ENCODE measurements at places on chromosomes 12 and 14.

DNA sequence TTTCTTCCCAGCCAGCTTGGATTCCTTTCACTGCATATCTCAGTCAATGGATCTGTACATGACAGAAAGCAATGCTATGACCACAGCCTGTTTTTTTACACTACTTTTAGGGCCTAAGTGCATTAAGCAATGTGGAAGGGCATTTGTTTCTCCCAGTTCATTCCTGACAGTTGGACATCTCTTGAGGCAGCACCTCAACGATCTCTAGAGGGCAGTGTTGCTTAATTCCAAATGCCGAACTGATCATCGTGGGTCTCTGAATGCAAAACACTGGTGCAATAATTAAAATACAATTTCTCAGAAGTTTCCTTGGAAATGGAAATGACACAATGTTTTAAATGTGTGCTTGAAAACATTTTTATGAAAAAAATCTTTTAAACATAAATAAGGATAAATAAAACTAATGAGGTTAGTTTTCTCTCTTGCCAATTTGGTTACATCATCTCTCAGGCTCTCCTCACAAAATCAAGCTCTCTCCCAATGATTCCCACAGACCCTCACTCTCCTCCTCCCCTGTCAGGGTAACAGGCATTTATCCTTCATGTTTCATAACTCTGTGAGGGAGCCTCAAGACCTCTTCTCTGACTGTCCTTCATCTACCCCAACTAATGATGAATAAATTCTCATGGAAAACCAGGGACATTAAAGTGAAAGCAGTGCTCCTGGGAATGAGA, 192.4 kb upstream of the SLC16A7 start:
- DNase-seq: peak; percentile 59

GRCh38 chr12:40942326-40942725, 245.8 kb upstream of the PDZRN4 start:
- peak; percentile 69 for DNase-seq

DNA sequence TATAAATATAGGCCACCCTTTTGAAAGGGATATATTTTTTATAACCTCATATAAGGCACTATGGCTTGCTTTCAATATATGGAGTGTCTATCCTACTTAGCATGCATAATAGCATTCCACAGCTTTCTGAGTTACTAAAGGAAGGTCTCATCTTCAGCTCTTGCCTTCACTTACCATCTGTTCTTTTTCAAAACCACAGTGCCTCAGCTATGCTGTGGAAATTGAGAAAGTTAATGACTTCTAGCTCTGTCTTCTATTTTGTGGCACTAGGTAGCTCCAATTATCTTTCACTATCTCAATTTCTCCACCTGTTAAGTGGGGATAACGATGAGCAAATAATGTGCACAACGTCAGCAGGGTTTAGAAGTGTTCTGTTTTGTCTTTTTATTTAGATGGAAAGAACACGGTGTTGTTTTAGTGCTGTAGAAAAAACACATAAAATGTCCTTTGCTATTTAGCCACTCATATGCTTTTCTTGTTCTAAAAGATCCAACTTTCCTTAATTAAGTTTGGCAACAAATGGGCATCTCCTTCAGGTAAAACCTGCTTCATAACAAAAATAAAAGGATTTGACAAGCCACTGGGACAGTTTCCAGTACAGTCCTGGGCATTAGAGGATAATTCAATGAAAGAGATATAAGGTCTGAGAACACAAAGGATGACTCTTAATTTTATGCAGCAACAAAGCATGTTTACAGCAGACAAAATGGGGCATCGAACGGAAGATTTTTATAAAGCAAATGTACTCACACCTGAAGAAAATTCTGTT, 462.0 kb upstream of the SYT1 start:
- DNase-seq: no peak

- peak; percentile 95 for DNase-seq
Measured at GRCh38 chr14:31930493-31931240, 146.4 kb upstream of the ARHGAP5 start.

DNA sequence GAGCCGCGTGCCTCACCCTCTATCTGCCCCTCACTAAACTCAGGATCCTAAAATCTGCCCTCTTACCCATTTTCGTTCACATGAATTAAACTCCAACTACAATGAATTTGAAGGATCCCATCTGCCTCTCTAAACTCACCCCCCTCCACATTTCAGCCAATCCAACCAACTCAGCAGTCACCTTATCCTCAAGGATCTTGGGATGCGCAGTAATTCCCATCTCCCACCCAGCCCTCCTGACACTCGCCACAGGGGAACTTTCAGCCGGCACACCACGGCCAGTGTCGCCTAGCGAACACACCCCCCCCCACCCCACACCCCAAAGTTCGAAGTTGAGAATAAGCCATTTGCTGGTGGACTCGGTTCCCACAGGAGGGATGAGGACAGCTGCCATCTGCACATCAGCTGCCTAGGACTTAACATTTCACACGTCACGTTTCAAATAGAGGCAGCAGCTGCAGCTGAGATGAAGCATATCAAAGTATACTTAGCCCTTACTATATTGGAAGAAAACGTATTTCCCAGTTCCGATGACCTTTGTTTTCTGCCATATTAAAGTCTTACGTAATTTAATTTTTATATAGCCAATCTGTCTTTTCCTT, 8.7 kb upstream of the SELPLG start:
- no peak for DNase-seq

DNA sequence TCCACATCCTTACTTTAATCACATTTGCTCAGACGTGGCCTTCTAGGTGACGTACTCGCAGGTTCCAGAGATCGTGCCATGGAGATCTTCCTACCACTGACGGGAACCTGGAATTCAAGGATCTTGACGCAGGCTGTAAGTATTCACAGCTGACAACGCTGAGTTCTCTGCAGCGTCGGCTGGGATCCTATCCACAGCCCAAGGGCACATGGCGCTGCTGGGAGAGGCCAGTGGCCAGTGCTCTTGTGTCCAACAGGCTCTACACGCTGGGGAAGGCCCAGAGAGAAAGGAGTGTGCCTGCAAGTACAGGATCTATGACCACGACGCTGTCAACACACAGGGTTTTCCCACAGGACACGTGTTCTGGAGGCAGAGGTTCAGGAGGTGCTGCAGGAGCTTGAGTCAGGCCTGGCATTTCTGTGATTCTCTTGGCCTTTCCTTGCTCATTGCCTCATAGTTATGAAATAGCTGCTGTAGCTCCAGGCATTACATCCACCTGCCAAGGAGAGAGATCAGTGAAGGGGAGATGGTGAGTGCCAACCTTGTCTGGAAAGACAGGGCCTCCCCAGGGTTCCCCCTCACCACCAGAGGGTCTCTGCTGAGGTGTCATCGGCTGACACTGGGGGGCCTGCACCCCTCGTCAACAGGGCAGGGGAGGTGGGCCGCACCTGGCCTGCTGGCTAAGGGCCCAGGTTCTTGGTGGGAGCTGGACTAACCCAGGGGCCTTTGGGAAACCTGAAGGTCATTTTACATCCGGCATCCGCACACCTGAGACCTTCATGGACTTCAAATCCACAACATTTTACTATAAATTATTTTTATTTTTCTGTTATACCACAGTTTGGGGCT, 21.3 kb downstream of the LRCOL1 start:
- no peak for DNase-seq

DNA sequence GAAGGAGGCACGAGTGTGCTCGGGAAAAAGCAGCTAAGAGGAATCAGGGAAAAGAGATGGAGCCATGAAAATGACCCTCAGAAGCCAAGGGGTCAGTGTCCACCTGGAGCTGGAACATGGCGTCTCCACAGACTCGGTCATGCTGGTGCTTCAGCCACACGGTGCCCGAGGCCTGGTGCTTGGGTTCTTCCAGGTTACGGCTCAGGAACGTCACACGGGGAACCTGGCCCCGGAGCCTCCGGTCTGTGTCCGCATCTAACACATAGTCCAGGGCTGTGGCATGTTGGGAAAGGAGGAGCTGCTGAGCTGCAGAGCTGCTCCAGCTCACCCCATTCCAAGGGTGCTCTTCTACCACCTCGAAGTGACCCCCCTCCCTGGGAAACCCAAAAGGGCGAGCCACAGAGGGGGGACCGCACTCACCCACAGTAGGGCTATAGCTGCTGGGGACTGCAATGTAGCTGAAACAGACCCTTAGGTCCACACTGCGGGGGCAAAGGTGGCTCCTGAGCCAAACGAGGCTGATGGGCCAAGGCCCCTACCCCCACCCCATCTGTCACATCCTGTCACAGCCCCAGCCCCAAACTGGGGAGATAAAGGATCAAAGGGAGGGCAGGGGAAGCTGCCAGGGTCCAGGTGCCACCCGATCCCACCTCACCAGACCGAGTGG, 10.8 kb downstream of the ITGA7 start:
- no peak for DNase-seq

- no peak for DNase-seq
Measured at GRCh38 chr14:68660495-68660894, 132.4 kb downstream of the ZFP36L1 start.

GRCh38 chr12:105841840-105842239, 296.9 kb downstream of the NUAK1 start:
- DNase-seq: no peak

- DNase-seq: no peak
Measured at GRCh38 chr12:113290506-113290905, 44.4 kb downstream of the SLC8B1 start.

- no peak for DNase-seq
Measured at GRCh38 chr12:130744274-130744673, 28.2 kb upstream of the RIMBP2 start.

GRCh38 chr14:99472937-99473336, 7.7 kb downstream of the SETD3 start:
- peak; percentile 35 for DNase-seq

- DNase-seq: no peak
Measured at GRCh38 chr12:117890137-117890536, 78.7 kb downstream of the KSR2 start.

- peak; percentile 51 for DNase-seq
Measured at GRCh38 chr14:61188978-61189808, 91.9 kb downstream of the TMEM30B start.

GRCh38 chr14:40417777-40418401, 985.7 kb upstream of the FBXO33 start:
- DNase-seq: peak; percentile 54

GRCh38 chr14:102333795-102334705, 14.5 kb downstream of the ZNF839 start:
- DNase-seq: no peak

DNA sequence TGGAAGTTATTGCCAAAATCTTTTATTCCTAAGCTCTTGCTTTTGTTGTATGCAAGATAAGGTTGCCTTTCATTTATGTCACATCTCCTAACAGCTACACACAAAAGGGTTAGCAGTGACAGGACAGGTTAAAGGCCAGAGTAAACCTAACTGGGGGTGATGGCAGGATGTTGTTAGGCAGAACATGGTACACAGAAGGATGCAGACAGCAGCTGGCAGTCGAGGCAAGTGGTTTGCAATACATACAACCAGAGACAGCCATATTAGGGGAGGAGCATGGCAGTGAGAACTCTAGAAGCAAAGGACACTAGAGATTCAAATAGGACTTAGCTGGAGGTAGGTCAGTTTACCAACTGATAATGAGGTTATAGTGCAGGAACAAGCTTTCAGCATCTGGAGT, 2.7 kb upstream of the ABCD2 start:
- DNase-seq: no peak

DNA sequence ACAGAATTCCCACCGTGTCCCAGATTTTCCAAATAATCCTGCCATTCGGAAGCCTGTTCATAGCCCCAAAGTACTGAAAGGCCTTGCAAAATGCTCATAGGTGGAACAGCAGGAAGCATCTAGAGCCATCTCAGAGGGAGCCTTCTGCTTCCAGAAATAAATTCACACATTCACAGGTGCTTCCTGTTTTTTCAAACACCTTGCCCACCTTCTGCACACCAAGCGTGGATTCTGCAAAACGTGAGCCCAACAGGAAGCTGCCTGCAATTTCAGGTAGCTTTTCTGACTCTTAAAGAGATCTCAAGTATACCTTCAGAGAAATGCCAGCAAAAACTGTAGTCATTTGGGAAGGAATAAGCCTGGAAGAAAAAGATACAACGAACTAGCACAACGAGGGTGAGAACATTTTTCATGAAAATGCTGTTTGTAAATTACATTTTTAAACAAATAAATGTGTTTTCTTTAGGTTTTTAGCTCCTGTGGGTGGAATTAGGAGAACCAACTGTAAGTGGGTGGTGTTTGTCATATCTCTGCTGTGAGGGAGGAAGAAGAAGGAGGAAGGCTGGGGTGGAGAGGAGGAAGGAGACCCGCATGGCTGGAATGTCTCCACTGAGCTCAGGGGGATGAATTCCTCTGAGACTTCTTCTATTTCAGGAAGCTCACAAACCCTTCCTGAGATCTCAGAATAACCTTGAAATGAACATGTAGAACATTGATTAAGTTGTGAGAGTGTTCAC, at the start of gene IFNG-AS1:
TSS of gene IFNG-AS1 (plus strand) at position 264 of the 737 bp plus-strand sequence.
- no peak for DNase-seq

DNA sequence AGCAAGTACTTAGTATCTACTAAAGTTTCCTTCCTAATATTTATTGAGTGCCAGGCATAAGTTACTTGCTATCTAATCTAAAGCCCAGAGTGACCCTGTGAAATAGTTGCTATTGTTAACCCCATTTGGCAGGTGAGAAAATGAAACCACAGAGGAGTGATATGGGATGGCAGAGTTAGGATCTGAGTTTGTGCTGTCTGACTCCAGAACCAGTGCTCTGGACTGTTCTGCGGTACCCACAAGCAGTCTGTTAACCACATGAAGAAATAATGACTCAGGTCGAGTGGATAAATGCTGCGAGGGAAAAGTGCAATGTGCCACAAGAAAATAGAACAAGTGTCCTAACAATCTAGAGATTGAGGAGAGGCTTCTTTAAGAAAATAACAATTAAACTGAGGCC, 60.7 kb upstream of the GZMB start:
- no peak for DNase-seq

DNA sequence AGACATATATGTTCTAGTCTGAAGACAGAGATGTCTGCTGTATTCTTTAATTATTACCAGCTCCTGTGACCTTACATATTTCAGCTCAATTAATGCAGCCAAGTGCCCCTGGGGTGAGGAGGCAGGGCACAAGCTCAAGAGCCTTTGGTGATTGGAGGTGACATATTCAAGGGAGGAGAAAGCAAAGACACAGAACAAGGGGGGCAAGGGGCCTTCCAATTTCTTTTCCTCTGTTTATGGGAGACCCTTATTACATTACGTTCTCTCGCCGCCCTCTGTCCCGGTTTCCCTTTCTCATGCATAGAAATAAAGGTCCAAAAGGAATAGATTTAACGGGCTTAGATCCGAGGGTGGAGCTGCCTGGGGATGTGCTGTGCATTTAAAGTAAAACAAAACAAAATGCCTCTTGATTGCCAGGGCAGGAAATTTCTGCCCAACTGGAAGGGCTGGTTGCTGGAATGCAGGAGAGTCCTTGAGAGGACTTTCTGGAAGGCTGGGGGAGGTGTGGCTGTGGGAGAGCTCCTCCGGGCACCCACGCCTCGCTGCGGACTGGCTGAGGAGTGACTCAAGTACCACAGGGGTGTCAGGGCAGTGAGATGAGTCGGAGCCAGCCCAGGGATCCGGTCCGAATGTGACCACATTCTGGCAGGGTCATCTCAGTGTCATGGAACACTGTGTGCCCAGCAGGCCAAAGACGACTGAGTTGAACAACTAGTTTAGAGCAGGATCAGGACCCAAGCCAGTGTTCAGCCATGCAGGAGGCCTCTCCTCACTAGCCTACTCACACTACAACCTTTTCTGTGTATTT, 32.1 kb upstream of the GSG1 start:
- DNase-seq: peak; percentile 98

Data from kidney tubule cell (primary cell).